ENCODE measurements at places on chromosomes 2 and 18. TPM values are rescaled to one million over a fixed set of nuclear protein-coding genes. Genes with fewer than 3 reads are reported as not detected.

The ZNF385B gene
- total RNA-seq: 0.41 TPM

DNA sequence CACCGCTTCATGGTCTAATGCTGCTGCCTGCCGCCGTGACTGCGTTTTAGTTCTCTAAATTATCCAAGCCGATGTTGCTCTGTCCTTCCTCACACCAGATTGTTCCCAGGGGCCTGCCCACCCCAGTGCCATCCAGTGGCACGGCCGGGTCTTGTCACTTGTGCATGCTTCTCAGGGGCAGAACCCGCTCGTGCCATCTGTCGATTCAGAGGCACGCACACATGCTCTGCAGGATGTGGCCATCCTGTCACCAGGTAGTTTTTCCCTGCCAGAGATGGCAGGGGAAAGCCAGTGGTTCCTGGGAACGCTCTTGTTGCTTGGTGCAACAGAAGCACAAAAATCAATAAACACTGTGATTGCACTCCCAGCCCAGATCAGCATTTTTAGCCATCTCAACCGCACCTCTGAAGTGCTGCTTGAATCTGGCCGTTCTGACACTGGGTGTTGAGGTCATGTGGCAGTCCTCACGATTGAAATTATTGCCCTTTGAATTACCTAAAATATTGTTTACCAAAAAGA lies 119.6 kb upstream of the BOD1L2 start:
- no peak for DNase-seq

GRCh38 chr2:88451811-88452564 lies 505 bp downstream of the FOXI3 start:
- DNase-seq: peak; percentile 80

The ATP6V1C2 gene
- total RNA-seq: 0.42 TPM

GRCh38 chr18:44213293-44213692 lies 467.4 kb upstream of the SETBP1 start:
- DNase-seq: no peak

GRCh38 chr2:178873912-178874311 lies 66.7 kb upstream of the TTN start:
- DNase-seq: no peak

DNA sequence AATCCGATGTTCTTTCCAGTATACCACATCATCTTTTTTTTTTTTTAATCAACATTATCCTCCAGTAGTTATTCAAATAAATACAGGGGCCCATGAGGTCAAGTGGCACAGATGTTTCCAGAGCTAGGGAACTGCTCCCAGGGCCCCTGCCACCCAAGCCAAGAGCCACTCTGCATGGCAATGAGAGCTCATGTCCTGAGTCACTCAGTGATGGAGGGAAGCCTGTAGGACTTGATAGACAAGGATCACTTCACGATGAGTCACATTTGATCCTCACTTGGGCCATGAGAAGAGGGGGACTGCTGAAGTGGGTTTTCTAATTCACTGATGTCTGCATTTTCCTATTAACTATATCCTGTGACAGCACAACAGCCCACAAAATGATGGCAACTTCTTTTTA lies 127.0 kb upstream of the PKDCC start:
- DNase-seq: no peak

DNA sequence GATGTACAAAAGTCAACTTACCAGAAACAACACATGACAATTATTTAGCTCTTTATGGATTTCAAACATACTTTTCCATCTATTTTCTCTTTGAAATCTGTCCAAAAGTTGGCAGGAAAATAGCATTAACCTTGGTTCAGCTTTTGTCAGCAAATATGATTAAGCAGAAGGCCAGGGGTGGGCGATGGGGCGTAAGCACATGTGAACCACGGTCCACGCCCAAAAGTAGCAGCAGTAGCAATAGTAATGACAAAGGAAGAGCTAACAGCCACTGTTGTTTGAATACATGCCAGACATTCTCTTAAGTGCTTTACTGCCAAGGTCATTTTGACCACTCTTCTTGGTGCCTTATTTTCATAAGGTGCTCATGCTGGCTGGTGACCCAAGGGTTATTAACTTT lies 73.5 kb downstream of the ANTXR1 start:
- no peak for DNase-seq

The KATNAL2 gene
- total RNA-seq: 20.2 TPM

DNA sequence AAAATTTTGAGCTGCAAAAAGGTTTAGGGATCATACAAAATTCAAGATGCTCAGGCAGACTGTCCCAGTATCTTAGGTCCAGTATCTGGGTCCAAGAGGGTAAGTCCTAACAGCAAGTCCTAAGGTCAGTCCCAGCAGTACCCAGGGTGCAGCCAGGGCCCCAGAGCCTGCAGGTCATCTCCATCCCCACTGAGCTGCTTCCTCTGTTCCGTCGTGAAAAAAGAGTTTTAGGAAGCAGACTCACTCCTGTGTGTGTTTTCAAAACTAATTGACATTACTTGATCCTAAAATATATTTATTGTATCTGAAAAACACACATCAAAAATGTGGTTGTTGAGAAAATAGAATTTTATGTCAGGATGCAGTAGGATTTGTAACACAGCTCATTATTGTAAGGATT lies 69.9 kb upstream of the ALKAL2 start:
- no peak for DNase-seq

GRCh38 chr2:222713002-222713401 lies 41.5 kb downstream of the MOGAT1 start:
- DNase-seq: no peak

DNA sequence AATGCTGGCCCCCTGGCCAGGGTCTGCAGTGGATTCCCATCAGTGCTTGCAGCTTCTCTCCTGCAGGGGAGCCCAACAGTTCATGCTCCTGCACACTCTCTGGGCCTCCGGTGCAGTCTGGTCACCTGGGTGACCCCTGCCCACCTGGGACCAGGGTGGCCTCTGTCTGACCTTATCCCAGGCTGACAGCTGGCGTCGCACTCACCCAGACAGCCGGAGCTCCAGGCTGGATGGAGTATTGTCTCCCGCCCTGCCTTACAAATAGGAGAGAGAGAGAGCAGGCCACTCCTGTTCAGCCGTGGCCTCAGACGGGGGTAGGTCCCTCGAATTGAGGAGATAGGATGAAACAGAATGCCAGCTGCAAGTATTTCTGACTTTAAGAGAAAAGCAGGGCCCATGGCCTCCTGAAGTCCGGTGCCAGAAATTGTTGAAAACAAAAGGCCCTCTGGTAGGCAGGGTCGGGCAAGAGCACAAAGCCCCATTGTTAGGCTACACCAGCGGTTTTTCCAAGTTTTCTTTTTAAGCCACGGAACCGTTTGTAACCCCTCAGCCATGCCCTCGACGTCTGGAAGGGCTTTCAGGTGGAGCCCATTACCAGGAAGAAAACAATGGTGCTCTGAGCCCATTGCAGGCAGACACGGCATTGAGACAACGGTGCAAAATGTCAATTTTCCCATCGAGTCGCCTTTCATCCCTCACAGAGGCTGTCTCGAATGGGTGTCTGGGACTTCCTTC lies 258.4 kb downstream of the BCL11A start:
- DNase-seq: peak; percentile 54

DNA sequence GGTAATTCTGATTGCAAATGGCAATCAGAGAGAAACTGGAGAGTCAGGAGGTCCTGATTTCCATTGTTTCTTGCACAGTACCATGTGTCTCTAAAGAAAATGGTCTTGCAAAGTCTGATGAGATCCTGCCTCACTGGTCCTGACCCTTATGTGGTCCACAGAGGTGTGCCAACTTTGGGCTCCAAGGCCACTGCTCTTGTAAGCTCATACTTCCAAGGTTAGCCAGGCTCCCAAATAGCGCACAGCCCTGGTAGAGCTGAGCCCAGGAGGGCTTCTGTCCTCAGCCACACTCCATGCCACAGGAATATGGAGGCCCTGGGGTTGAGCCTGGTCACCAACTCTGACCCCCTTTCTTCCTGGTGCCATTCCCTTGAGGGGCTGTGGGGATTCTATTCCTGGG lies 80.7 kb downstream of the SDC1 start:
- no peak for DNase-seq

The STARD6 gene
- not detected for total RNA-seq

GRCh38 chr18:12944709-12945108 lies 3.1 kb upstream of the SEH1L start:
- no peak for DNase-seq

The GALNT13 gene
- 8.7 TPM for total RNA-seq

- DNase-seq: peak; percentile 90
These were observed 3.5 kb upstream of the LBX2 start for GRCh38 chr2:74502720-74503505.

DNA sequence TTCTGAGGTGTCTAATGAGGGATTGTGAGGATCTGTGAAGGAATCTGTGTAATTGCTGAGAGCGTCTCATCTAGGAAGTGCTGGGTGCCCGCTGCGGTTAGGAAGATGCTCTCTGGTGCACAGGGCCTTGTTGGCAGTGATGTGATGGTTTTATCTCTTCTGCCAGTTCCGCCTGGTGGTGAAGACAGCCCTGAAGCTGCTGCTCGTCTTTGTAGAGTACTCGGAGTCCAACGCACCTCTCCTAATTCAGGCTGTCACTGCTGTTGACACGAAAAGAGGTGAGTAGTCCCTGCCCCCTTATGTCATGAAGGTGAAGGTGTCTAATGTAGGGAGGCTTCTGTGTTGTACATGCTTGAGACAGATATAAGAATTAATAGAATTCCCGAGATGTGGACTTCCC lies 234.2 kb downstream of the TPGS2 start:
- DNase-seq: no peak

The IL36G gene
- total RNA-seq: not detected

The CYS1 gene
- 0.63 TPM for total RNA-seq

The CCDC68 gene
- 0.10 TPM for total RNA-seq

DNA sequence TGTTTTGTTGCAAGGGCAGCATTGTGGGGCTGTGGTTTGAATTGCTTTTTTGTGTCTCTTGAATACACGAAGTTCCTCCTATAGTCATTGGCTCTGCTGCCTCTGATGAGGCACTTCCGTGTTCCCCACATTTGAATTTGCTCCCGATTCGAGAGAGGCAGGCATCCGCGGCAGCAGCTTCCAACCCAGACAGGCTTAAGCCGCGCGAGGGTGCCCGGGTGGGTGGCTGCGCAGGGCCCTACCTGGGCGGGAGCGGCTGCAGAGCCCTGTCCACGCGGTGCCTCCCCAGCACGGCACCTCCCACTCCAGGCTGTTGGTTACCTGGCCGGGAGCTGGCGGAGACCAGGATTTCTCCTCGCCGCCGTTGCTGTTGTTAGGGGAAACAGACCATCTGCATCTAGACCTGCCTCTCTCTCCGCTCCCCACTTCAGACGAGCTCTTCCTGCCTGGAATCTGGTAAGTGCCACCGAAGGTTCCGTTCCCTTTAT lies 151.3 kb downstream of the NEDD4L start:
- DNase-seq: peak; percentile 70

The GALNT5 gene
- 0.18 TPM for total RNA-seq

- no peak for DNase-seq
These were observed 22.7 kb downstream of the BCL11A start for GRCh38 chr2:60530660-60531281.

- DNase-seq: no peak
These were observed 12.0 kb upstream of the ZNF396 start for GRCh38 chr18:35389095-35389618.

The RRM2 gene
- total RNA-seq: 56.7 TPM

The DTYMK gene
- 78.2 TPM for total RNA-seq

The C2orf15 gene
- total RNA-seq: 5.7 TPM

DNA sequence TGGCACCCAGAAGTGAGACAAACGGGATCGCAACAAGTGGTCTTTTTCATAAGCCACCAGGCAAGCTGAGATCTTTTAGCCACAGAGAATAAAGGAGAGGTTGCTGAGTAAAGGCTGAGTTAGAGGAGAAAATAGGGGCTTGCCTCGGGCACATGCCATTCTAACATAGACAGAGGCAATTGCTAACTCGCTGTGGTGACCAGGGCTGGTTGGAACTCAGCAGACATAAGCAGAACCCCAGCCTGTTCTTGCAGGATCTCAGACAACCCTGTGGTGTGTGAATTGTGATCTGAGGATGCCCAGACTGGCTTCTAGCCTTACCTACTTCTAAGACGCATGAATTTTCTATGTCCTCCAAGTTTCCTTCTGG lies 300.2 kb downstream of the CDCA7 start:
- no peak for DNase-seq

The CACNB4 gene
- 0.83 TPM for total RNA-seq

The IL36B gene
- total RNA-seq: not detected

The OSR1 gene
- 0.44 TPM for total RNA-seq

The ACMSD gene
- not detected for total RNA-seq
